ENCODE measurements at places on chromosomes 12 and 14.

DNA sequence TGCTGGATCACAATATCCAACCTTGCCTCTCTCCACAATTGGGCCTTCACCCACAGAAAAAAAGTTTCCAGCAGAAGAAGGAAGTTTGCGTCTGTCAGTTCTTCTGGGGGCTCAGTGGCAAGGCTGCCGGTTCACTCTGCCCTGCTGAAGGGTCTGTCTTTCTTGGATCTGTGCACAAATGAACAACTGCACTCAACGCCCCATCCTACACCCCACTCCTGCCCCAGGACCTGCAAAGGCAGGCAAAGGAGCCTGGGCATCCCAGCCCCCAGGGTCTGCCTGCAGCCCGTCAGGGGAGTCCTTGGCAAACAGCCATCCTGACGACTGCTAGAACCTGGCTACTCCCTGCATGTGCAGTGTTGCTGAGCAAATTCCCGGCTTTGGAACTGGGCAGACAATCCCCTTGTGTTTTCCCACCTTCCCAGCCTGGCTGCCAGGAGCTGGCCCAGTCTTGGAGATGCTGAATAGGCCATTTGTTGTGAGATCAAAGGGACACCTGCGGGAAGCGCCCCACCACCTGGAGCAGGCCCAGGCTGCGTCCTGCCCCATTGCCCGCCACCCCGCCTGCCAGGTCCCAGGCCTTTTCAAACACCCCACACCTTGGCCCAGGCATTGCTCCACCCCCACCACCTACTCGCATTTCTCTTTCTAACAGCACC is 311.9 kb downstream of the BCL11B start:
- no peak overlapping the region for H3K27ac ChIP-seq
- DNase-seq: no peak
- peaks cover 31% of the 10 kb centered on the region for H3K4me1 ChIP-seq
- H3K4me3 ChIP-seq: no peak overlapping the region

GRCh38 chr12:26564391-26564790 is 268.6 kb downstream of the ITPR2 start:
- DNase-seq: no peak
- no peaks in the 10 kb centered on the region for H3K27me3 ChIP-seq
- H3K27ac ChIP-seq: no peak overlapping the region
- H3K4me1 ChIP-seq: no peaks in the 10 kb centered on the region
- H3K36me3 ChIP-seq: no peaks in the 10 kb centered on the region
- no peak overlapping the region for H3K4me3 ChIP-seq

DNA sequence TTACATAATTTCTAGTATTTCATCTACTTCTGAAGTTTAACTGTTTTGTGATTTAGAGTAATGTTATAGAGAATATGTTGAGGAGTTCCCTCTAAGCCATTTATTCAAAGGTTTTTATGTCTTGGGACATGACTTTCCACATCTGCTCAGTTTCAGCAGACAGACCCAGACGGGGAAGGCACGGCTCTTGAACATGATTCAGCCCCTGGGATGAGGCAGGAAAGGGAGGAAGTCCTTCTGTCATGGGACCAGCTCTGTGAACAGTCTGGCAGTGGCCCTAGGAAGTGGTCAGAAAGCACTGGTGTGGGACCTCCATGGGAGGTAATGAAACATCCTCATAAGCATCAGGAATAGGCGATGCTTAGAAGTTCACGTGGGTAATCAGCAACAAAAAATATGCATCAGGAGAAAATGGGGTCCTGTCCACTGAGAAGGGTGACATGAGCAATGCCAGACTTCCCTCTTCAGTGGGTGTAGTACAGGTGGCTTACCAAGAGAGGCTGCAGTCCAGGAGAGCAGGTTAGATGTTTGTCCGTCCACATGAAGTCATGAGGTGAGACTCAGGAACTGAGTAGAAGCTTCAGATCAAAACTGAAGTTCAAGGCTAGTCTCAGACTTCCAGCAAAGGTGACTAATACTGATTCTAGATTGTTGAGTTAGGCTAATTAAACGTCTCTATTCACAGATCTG is 248.5 kb downstream of the IPO8 start:
- DNase-seq: no peak
- no peaks in the 10 kb centered on the region for H3K27me3 ChIP-seq
- no peaks in the 10 kb centered on the region for H3K4me1 ChIP-seq
- H3K27ac ChIP-seq: no peak overlapping the region

- H3K4me3 ChIP-seq: peak within 1 kb of the TSS; percentile 52
- no peaks in the 10 kb centered on the region for H3K27me3 ChIP-seq
- peak within 1 kb of the TSS; percentile 83 for H3K27ac ChIP-seq
- peaks cover 17% of the 10 kb centered on the region for H3K4me1 ChIP-seq
- H3K36me3 ChIP-seq: no peaks in the 10 kb centered on the region
These were observed at the start of gene RASSF9 for GRCh38 chr12:85836197-85837090. RASSF9 (minus strand) TSS chr12:85836409; CDS start chr12:85836201, 208 bp downstream.

DNA sequence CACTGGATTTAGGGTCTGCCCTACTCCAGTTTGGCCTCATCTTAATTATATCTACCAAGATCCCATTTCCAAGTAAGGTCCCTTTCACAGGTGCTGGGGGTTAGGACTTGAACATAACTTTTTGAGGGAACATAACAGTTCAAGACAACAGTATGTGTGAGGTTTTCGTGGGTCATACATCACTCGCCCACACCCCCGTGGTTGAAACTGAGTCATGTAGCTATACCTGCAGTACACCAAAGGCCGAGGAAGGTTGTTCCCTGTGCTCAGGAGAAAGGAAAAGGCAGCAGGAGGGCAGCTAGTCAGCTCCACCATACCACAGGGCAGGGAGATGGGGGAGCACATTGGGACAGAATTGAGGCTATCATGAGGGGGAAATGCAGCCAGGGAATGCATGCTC is 167.0 kb downstream of the PPM1H start:
- no peak overlapping the region for H3K4me3 ChIP-seq
- H3K36me3 ChIP-seq: no peaks in the 10 kb centered on the region
- no peak for DNase-seq
- no peaks in the 10 kb centered on the region for H3K27me3 ChIP-seq

GRCh38 chr12:91213-91612 is 24.6 kb downstream of the IQSEC3 start:
- H3K4me1 ChIP-seq: no peaks in the 10 kb centered on the region
- H3K27ac ChIP-seq: no peak overlapping the region
- no peaks in the 10 kb centered on the region for H3K36me3 ChIP-seq
- H3K27me3 ChIP-seq: peaks cover 11% of the 10 kb centered on the region
- no peak for DNase-seq
- H3K4me3 ChIP-seq: no peak overlapping the region

DNA sequence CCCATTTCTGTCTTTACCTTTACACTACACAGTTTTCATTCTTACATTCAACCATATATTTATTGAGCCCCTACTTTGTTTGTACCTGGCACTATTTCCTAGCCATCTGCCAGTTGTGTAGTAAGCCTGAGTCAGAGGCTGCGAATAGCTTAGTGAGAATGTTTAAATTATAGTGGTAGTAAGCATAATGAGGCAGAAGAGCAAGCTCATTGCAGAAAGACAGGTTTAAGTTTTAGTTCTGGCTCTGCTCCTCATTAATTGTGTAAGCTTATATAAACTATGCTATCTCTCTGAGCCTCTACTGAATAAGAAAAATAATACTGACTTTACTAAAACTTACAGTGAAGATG is 123.5 kb downstream of the NAV3 start:
- no peaks in the 10 kb centered on the region for H3K4me1 ChIP-seq
- no peak overlapping the region for H3K4me3 ChIP-seq
- DNase-seq: no peak
- H3K36me3 ChIP-seq: no peaks in the 10 kb centered on the region

GRCh38 chr12:50120953-50121352 is 8.9 kb downstream of the COX14 start:
- H3K4me3 ChIP-seq: no peak overlapping the region
- no peak overlapping the region for H3K27ac ChIP-seq
- no peaks in the 10 kb centered on the region for H3K27me3 ChIP-seq
- no peak for DNase-seq
- peaks cover 72% of the 10 kb centered on the region for H3K36me3 ChIP-seq
- peaks cover 7% of the 10 kb centered on the region for H3K4me1 ChIP-seq

GRCh38 chr14:99480917-99481744 is at the start of gene CCNK:
CCNK (plus strand) TSS chr14:99481409; CDS start chr14:99492678, 11,269 bp downstream.
- peak; percentile 100 for DNase-seq
- H3K27ac ChIP-seq: peak within 1 kb of the TSS; percentile 96
- H3K36me3 ChIP-seq: no peaks in the 10 kb centered on the region
- no peaks in the 10 kb centered on the region for H3K27me3 ChIP-seq
